ENCODE measurements at places on chromosomes 11 and 22.
A peak's percentile ranks its signal among the peaks of the same experiment; 100 is the strongest.

- no peak for DNase-seq
Observed at GRCh38 chr22:45863981-45864751, 112.8 kb downstream of the WNT7B start.

- no peak for DNase-seq
Observed at GRCh38 chr11:59174664-59175033, 2.7 kb downstream of the DTX4 start.

- DNase-seq: no peak
Observed at GRCh38 chr11:87432022-87432421, 394.3 kb downstream of the TMEM135 start.

GRCh38 chr11:60118338-60118737 lies 29.9 kb downstream of the MS4A2 start:
- no peak for DNase-seq

GRCh38 chr11:445765-446588 lies 4.1 kb upstream of the PTDSS2 start:
- DNase-seq: no peak

- DNase-seq: no peak
Observed at GRCh38 chr11:99979042-99979441, 708.0 kb upstream of the ARHGAP42 start.

- DNase-seq: no peak
Observed at GRCh38 chr11:2295971-2296912, 5.5 kb downstream of the C11orf21 start.

- DNase-seq: no peak
Observed at GRCh38 chr22:26648528-26649388, 8.6 kb upstream of the MIAT start.

DNA sequence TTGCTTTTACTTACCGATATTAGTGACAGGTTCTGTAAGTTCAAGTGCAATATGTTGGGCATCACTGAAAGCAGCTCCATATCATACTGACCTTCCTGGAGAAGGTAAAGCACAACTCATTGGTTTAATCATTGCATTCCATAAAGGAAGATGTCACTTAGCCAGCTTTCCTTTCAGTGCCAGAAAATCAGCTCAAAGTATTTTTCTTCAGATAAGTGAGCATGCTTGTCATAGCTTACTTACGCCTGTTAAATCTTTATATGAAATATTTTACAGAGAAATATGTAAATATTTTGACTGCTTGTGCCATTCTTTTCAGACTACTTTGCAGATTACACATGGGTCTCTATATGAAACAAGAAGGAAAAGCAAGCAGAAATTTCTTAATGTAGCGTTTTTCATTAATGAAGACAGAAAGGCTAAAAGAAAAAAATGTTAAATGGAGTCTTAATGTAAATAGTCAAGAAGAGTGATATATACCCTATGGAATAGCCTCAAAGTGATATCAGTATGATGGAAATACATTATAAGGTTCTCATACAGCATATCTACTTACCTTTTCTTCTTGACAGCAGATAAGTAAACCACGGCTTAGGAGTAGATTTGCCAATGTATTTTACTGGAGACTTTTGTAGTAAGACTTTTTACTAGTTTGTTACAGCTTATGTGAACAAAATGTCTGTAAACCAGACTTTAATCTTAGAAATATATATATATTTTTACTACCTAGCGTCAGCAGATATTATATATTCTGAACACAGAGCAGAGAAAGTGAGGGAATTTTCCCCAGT lies 649.7 kb downstream of the METTL15 start:
- no peak for DNase-seq

- DNase-seq: no peak
Observed at GRCh38 chr11:77471558-77472193, 2.2 kb downstream of the PAK1 start.

DNA sequence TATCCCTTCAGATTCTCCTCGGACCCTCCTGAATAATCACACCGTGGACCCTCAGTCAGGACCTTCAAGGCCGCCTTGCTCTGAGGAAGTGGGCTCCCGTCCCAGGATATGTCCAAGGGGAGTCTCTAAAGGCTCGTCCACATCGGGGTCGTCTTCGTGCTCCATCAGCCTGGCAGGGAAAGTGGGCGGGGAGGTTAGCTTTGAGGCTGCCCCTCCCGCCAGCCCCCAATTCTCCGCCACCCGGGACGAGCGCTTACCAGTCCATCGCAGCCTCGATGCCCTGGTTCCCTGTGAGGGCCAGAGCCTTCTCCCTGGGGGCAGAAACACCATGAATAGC lies 472 bp downstream of the UBXN1 start:
- DNase-seq: no peak

DNA sequence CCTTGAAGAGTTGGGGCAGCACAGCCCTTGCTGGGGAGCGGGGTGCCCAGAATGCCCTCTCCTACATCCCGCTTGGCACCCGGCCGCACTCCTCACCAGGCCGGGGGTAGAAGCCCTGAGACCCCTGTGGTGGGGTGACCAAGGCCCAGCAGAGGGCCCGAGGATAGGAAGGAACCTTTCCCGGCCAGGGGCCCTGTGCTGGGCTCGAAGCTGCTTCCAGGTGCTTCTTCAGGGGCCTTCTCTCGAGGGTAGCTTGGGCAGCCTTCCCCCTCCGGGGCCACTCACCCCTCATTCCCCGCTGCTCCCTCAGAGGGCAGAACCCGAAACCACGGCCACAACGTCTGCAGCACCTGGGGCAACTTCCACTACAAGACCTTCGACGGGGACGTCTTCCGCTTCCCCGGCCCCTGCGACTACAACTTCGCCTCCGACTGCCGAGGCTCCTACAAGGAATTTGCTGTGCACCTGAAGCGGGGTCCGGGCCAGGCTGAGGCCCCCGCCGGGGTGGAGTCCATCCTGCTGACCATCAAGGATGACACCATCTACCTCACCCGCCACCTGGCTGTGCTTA lies 752 bp downstream of the MUC2 start:
- no peak for DNase-seq

GRCh38 chr11:34292111-34292510 lies 65.7 kb downstream of the ABTB2 start:
- no peak for DNase-seq

- no peak for DNase-seq
Observed at GRCh38 chr22:27252282-27253049, 549.1 kb downstream of the MN1 start.

DNA sequence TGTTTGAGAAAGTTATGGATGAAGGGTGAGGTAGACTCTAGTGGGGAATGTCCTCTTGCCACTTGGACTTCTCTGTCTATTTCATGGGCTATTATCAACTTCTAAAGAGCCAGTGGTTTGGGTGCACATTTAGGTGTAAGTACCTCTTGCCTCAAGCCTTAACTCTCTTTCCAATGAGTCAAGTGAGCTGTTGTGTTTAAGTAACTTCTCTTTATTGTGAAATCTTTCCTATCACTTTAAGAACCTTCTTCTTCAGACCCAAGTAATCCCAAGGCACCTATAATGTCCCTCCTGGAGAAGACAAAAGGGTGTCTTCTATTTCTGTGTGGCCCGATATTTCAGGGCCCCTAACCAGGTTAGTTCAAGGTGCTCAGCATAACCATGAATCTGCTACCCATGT lies 90.5 kb upstream of the VPREB1 start:
- no peak for DNase-seq

- no peak for DNase-seq
Observed at GRCh38 chr11:32386770-32387377, 48.5 kb downstream of the WT1 start.

GRCh38 chr11:133164986-133165385 lies 367.3 kb downstream of the OPCML start:
- DNase-seq: no peak

DNA sequence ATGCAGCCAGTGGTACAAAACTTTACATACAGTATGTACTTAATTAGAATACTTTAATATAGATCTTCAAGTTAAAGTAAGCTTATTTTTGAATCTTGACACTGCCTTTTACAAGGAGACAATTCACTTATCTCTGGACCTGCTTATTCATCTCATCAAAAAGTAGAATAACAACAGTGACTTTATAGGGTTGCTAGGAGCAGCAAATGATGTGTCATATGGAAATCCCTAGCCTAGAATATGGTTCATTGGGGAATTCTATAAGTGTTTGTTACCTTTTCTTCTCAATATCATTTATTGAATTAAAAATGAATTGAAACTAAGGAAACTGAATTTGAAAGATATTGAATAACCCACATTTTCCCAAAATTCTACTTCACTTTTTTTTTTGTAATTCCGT lies 45.0 kb upstream of the FIBIN start:
- no peak for DNase-seq

DNA sequence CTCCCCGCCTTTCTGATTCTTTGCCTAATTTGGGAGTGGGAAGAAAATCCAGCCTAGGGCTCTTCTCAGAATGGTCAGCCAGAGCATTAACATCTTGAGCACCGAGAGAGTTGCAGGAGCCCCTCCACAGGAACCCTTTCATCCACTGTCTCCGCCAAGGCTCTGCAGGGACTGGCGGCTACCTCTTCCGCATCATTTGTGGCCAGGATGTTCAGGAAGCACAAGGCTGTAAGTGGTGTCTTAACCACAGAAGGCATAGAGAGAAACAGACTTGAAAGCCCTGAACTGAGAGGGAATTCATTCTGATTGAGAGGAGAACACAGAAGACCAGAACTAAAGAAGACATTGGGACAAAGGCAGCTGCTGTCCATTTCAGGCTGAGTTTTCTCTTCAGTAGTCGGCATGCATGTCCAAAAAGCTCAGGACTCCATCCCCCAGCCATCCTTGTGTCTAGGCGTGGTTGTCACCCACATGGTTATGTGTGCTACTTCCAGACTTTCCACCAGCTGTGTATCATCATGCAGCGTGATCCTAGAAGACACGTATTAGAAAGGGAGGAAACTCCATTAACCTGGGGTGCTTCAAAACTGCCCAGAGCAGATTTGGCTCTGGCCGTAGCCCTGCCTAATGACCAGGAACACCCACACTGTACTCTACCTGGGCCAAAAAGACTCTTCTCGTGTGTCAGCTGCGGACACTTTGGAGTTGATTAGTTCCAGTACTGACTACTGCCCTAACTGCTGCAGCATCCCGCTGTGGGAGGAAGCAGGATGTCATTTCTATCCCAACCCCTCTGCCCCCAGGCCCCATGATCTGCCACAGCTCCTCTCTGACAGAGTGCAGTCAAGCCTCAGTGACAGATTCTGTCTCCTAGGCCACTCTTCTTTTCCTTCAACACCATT lies 725.1 kb downstream of the NTM start:
- no peak for DNase-seq

DNA sequence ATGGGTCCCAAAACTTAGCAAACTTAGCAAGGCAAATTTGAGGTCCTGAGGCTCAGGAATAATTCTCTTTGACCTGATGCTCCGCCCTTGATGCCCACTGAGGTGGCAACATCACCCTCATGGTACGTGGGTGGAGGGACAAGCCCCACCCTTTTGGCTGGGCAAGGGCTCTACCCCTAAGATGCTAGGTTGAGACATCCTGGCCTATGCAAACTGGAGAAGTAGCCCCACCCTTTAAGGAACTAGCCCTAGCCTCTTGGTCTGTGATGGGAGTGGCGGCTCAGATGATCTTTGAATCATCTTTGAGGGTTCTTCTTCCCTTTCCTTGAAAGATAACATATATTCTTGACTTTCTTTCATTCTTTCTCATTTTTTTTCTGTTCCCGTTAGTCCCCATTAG lies 32.9 kb downstream of the CABIN1 start:
- DNase-seq: no peak

DNA sequence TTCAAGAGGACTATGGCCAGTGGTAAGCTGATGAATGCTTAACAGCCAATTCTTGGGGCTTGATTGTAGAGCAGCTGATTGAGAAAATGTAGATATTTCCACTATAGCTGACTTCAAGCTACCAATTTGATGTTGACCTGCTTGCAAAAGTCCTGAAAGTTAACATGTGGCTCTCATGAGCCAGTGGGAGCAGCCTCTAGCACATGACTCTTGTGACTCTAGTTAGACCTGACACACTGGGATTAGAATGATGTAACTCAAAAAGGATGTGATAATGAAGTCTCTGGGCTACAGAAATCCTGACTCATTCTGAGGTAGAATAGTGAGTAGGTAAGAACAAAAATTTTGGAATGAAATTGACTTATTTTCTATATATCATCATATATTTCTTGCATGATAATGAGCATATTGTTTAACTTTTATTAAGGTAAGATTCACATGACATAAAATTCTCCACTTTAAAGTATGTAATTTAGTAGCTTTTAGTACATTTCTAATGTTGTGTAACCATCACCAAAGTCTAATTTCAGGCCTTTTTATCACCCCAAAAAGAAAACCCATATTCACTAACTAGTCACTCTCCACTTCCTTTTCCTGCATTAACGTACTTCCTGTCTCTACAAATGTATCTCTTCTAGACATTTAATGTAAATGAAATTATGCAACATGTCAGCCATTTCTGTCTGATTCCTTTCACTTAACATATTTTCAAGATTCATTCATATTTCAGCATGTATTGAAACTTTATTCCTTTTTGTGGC lies 16.1 kb upstream of the OR52H1 start:
- no peak for DNase-seq

DNA sequence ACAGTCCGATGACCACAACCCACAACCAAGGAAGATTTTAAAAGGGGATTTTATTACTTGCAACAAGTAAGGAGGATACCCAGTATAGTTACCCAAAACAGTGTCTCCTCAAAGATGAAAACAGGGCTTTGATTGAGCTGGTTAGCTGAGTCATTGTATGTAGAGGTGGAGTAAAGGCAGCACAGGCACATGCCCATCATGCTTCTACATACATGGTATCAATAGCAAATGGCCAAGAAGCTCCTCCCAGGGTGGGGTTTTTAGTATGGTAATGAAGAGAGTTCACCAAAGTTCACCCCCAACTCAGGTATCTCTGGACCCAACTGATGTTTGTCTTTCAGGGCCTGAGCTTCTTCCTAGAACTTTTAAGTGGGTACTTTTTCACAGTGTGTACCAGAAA lies 157.1 kb upstream of the CEP126 start:
- no peak for DNase-seq

- no peak for DNase-seq
Observed at GRCh38 chr11:77154381-77155081, 26.5 kb downstream of the MYO7A start.

DNA sequence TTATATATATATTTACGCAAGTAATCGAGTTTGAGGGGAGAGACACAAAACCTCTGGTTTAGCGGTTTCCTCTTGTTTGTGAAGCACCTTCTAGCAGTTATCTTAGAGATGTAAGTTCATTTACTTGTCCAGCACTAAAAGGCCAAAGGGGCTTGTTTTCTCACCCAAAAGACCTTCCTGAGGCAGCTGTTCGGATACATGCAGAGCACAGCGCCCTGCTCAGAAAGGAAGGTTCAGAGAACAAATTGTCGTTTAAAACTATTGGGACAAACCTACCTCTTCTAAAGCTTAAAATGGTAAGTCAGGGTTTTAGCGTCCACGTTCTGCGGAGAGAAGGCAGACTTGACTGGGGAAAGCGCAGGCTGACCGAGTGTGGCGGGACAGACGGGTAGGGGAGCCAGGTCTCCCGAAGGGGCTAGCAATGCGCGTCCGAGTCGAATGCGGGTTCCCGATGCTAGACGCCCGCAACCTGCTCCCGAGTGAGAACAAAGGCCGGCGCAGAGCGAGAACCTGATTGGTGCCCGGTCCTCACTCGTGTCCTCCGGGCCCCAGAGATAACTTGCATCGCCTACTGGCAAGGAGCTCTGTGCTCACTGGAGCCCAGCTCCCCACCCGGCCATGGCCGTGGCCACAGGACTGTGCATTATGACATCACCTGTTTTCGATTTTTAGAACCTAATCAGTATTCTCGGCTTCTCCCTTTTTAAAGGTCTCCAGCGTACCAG lies 1.0 kb upstream of the SESN3 start:
- DNase-seq: peak; percentile 47
